ENCODE measurements at places on chromosomes 2 and 18. TPM values are rescaled to one million over a fixed set of nuclear protein-coding genes. Genes with fewer than 3 reads are reported as not detected.
A peak's percentile ranks its signal among the peaks of the same experiment; 100 is the strongest.

The IL37 gene
- not detected for total RNA-seq

The KCNE4 gene
- 1.0 TPM for total RNA-seq

The SESTD1 gene
- 31.4 TPM for total RNA-seq

The IL36B gene
- total RNA-seq = not detected

The LHCGR gene
- not detected for total RNA-seq

The UGT1A4 gene
- total RNA-seq = not detected

DNA sequence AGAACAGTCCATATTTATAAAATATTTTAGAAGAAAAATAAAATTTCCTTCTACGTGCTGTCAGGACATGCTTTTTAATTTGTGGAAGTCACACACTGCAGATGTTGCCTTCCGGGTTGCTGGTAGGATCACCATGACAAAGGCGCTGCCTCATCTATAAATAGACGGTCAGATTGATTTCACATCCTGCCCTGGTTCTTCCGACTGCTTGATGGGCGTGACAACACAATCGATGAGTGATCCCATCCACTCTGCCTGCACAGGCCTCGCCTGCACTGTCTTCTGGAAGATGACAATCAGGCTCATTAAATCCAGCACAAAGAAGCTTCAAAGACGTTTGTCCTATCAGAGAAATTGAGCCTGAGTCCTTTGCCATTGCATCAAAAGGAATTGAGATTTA, 318.9 kb upstream of the TRIB2 start:
- peak; percentile 24 for DNase-seq

DNA sequence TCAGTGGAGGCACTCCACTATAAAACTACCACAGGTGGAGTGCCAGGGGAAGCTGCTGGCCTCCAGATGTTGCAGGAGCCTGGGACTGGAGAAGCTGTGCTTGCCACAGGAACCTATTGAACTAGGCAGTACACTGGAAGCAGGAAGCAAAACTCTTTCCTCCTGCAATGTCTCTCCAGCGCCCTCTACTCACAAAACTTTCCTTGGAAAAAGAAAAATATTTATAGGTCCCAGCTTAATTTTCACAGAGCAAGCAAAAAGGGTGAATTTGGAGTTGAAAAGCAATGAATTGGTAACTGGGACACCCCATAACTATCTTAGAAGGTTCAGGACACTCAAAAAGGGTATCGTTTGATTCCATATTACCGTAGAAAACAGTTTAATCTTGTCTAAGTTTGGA, 33.2 kb upstream of the REEP1 start:
- DNase-seq = no peak

DNA sequence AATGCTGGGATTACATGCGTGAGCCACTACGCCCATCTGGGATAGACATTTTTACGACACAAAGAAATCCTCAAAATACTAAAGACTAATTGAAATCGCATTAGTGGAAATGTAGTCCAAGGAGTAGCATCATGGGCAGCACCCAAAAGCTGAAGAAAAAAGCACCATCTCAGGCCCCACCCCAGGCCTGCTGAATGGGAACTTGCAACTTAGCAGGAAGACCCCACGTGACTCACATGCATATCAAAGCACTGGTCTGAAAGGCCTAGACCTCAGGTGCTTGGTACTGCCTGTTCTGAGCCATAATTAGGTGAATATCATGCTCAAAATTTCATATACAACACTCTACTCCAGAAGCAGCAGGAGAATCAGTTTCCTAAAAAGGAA, 28.9 kb downstream of the SPRED2 start:
- DNase-seq = no peak

- no peak for DNase-seq
Observed at GRCh38 chr2:227939271-227940027, 68.0 kb downstream of the DAW1 start.

DNA sequence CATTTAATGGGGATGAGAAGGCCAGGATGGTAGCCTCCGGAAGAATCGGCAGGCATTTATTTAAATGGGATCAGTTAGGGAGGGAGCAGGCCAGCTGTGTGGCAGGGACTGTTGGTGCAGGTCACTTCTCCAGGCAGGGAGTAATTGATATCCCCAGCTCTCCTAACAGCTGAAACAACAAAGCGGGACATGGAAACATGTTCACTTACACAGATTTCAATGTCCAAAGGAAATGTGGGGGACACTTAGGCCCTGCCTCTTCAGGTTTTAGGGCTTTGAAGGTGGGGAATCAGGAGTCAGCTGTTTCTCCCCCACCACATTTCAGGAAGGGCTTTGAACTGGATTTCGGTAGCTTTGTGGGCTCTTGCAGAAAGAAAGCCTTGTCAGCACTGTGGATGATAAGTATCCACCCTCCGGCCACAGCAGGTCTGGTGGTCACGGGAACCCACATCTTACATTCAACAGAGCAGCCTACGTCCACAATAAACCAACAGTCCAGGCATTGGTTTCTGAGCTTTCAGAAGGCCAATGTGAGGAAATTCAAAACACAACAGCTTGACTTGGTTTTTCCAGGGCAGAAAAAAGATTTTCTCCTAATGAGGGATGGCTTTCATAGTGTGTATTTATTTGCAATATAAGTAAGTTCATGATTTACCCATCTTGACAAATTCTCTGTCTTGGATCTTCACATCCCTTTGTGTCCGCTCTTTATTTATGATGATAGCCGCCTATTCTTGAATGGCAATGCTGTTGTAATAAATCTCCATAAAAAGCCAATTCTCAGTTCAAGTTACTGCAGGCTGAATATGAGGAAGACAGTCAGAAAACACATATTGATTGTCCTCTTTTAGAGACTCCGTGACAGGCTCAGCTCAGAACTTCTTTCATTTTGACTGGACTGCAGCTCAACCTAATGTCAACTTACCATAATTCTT, 96.6 kb upstream of the NRP2 start:
- no peak for DNase-seq

- no peak for DNase-seq
Observed at GRCh38 chr2:149235816-149236375, 94.5 kb upstream of the LYPD6 start.

DNA sequence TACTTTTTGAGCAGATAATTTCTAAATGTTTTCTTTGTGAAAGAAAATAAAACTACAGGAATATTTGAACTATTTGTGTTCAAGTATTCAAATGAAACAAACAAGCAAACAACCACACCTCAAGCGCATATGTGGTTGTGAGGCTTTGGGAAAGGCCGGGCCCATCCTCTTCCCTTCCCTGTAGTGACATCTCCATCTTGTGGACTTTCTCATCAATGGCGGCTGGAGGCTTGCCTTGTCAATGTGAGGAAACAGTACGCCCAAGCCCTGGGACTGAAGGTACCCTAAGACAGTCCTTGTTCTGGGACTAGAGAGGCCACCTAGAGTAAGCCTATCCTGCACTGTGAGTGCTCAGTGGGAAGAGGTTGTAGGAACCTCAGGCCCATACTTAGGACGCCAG, 166.8 kb downstream of the TPGS2 start:
- DNase-seq = no peak

DNA sequence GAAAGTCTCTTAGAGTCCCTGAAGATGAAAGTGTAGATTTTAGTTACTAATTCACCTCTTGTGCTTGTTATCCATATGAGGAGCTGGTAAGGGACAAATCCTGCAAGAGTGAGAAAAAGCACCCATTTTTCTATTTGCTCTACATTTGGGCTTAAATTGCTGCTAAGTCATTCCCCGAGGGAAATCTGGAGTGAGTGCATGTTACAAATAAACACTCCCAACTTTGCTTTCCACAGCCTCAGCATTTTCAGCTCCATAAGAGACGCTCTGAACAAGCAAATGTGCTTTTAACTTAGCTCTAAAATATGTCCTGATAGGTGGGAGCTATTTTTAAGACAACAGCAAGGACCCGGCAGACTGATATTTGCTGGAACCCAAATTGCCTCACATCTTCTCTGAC, 126.7 kb downstream of the DPP10 start:
- DNase-seq = no peak

DNA sequence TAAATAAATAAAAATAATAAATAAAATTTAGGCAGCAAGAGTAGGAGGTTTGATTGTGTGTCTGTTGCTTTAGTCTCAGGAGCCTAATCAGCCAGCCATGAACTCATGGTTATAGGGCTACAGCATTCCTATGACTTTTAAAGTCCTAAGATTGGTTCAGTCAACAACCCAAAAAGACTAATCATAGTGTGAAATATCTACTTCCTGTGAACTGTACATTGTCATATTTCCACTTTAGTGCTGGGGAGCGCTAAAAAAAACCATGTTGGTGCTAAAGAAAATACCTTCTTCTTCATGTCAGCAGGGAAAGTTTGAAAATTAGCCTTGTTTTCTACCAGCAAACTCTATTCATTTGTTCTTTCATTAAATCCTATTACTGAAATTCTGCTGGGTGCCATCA, 521.6 kb downstream of the RNF144A start:
- no peak for DNase-seq

GRCh38 chr18:6976935-6977334, 140.7 kb downstream of the LAMA1 start:
- DNase-seq = no peak
